Adrenal gland (tissue), 19 donors: ENCODE measurements at places on chromosomes 5 and 9. TPM values are rescaled to one million over a fixed set of nuclear protein-coding genes. Genes with fewer than 3 reads are reported as not detected.

The CYLC2 gene
- polyA plus RNA-seq = not detected

The GAPVD1 gene
- 9.6 TPM for polyA plus RNA-seq

The SLC1A1 gene
- 4.9 TPM for polyA plus RNA-seq

The UBE2QL1 gene
- polyA plus RNA-seq = 0.80 TPM

The PRDM9 gene
- polyA plus RNA-seq = not detected

The OMD gene
- 12.3 TPM for polyA plus RNA-seq

The TRIM7 gene
- polyA plus RNA-seq = 3.4 TPM

The C9orf153 gene
- not detected for polyA plus RNA-seq

The CATSPER3 gene
- 0.71 TPM for polyA plus RNA-seq

The LRRC19 gene
- not detected for polyA plus RNA-seq

The SNX2 gene
- 97.2 TPM for polyA plus RNA-seq
